CD4-positive, alpha-beta T cell treated with Interleukin-4 for 4 hours (primary cell): ENCODE measurements at places on chromosomes 6 and 20.

DNA sequence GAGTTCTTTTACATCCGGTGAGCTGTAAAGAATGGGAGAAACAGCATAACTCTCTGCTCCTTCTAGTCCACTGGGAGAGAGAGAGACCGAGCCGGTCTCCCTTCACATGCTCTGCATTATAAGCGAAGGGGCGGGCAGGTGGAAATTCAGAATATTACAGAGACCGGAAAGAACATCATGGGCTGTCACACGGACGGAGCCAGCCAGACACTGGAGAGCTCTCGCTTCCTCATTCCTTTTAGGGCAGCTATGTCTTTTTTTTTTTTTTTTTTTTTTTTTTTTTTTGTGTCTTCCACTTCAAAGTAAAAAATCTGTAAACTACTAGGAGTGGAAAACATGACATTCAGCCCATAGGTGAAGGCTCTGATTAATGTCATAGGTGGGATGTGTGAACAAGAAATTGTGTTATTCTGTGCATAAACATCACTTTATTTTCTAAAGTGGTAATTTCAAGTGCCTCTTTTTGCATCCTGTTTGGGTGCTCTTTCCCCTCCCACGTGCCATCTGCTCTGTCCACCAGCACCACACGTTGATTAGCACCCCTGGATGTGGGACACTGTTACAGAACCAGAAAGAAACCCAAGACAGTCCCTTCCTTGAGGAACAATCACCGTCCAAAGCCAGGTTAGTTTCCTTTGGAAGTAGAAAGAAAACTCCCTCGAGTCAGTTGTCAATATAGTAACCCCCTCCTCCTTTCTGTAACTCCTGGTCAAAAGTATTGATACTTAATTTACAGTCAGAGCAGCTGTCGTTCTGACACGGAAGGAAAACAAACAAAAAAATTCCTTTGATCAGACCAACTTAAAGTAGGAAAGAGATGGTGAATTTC is at the start of gene TAGAP:
TSS of gene TAGAP (minus strand) at position 93 of the 829 bp plus-strand sequence. CDS start 845 bp downstream, outside the sequence.
- peak; percentile 98 for DNase-seq

DNA sequence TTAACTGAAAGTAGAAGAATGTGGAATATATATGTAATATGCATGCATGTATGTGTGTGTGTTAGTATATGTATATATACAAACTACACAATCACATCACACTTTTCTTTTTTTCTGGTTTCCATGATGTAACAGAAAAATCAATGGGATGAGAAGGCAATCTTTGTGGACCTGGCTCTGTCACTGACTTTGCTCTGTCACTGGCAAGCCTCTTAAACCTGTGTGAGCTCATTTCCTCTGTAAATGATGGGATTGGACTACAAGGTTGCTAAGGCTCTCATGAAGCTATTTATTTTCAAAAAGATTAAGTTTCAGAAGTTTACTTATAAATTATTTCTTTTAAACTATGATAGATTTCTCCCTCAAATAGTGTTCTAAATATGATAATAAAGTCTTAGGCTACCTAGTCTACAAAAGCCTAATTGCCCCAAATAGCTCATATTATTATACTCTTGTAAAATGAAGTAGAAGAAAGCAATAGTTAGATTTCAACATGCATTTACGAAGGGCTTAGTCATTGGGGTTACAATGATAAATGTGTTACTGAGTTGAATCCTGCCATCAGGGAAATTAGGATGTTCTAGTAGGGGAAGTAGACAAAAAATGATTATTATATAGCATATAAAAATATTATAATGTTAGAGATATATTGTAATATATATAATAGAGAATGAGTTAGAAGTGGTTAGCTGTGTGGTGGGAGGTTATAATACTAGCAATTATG is 129.3 kb downstream of the AFG1L start:
- DNase-seq: no peak

DNA sequence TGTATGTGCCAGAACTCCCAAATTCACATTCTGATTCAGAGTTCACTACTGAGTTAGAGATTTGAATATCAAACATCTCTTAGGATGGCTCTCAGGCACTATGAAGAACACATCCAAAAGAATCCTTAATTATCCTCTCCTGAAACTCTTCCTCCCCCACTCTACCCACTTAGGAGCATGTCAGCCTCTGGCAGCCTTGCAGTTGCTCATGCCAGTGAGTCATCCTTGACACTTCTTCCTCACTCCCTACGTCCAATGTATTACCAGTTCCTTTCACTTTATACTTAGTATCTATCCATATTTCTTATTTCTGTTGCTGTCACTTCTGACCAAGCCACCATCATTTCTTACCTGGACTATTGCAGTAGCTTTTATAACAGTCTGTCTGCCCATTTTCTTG is 192.0 kb upstream of the IMPG1 start:
- DNase-seq: no peak

DNA sequence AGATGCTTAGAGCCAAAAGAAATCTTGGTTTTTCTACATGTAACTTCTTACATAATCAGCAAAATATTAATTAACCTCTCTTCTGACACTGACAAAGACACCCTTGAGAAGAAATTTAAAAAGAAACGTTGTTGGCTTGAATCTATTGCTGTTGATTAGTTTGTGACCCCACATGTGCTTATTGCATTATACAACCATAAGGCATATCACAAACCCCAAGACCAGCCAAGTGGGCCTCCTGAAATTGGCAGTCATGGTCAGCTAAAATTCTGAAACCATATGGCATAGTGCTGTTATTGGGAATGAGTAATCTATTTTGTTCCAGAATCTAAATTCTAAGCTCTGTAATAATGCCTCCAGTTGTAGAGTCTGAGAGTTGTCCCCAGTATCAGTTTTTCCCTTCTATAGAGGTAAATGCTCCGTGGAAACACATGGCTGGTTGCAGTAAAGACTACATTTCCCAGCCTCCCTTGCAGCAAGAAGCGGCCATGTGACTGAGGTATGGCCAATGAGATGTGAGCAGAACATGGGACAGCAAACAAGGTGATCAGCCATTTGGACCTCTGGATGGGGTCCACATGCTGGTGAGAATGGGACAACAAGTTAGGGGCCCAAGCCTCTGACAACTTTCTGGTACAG is 42.3 kb upstream of the PTPN1 start:
- DNase-seq: peak; percentile 37

GRCh38 chr20:43949741-43950618 is 35.3 kb downstream of the TOX2 start:
- peak; percentile 64 for DNase-seq
